A375 (cell line): ENCODE measurements at places on chromosomes 2 and 18. TPM values are rescaled to one million over a fixed set of nuclear protein-coding genes. Genes with fewer than 3 reads are reported as not detected.

CPO gene
- total RNA-seq, result not detected in 2 replicates

SPATA3 gene
- total RNA-seq, result not detected in 2 replicates

TTC32 gene
- 9.3 and 11.8 TPM in 2 replicates for total RNA-seq

PDE1A gene
- 0.11 TPM in 1 of 2 replicates, not detected in the other for total RNA-seq

COL6A3 gene
- total RNA-seq, result 7.3 and 8.0 TPM in 2 replicates

WIPF1 gene
- total RNA-seq, result 13.2 and 15.6 TPM in 2 replicates

ANO7 gene
- total RNA-seq, result 0.19 and 1.0 TPM in 2 replicates

SEH1L gene
- total RNA-seq, result 33.4 and 40.7 TPM in 2 replicates

MDH1B gene
- total RNA-seq, result 0.26 and 0.93 TPM in 2 replicates

PTPRN gene
- total RNA-seq, result 2.8 and 3.5 TPM in 2 replicates
